ENCODE measurements at places on chromosomes 5 and 9. TPM values are rescaled to one million over a fixed set of nuclear protein-coding genes. Genes with fewer than 3 reads are reported as not detected.

DNA sequence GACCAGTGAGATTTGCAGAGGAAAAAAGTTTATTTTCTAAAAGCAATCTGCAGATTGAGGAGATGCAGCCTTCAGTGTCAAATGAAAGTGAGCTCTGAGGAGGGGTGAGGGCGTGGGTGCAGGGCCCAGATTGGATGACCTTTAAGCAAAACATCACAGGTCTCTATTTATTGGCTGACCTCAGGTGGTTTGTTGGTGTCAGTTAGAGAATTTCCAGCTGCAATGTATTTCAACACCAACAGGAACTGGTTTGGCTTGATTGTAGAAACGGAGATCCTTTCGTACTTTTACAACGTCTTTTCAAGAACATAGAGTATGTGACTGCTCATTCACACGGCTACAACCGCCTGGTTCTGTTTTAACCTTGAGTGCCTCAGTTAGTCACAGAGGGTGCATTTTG is 1069.1 kb downstream of the EFNA5 start:
- DNase-seq: no peak

FOXD4 gene
- not detected for total RNA-seq

GRCh38 chr5:171984748-171985419 is 21.6 kb downstream of the FBXW11 start:
- DNase-seq: peak; percentile 38

DNA sequence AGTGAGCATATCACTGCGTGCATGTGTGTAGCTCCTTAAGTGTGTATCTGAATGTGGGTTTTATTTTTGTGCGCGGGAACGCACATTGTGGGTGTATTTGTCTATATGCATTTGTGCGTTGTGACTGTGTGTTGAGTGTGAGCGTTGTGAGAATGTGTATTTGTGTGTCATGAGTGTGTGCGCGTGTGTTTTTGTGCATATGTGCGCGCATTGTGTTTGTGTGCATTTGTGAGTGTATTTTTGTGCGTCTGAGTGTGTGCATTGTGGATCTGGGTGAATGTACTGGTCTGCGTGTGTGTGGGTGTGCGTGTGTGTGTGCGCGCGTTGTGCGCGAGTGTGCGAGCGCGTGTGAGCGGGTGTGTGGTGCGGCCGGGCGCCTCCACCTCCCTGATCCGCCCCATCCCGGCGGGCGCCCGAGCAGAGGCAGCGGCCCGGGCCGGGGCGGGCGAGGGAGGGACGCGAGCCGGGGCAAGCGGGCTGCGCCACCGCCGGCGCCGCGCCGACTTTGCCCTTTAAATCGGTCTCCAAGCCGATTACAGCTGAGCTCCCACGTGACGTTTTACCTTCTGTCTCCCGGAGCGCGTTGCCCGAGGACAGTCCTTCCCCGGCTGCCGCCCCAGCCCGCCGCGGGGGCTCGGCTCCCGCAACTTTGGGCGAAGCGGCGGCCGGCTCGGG is at the start of gene RASGRF2:
TSS of gene RASGRF2 (plus strand) at position 596 of the 675 bp plus-strand sequence. CDS start 376 bp downstream, outside the sequence.
- peak; percentile 24 for DNase-seq

DNA sequence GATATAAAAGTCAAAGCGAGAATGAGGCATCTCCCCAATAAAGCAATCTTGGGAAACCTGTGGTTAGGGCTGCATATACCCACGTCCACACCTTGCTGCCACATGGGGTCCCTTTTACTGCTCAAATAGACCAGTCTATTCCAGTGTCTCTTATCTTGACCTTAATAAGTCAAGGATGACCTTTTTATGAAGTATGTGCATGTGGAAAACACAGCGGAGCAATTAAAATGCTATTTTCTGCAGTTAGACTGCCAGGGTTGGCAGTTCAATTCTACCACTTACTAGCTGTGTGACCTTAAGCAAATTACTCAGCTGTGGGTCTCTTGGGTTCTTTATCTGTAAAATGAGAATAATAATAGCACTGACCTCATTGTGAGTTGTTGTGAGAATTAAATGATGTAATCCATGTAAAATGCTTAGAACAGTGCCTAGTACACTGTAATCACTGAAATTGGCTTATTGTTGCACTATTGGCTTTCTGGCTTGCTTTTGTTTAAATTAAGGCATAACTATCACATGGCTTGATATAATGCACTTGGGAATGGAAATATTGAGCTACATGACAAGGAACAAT is 67.8 kb upstream of the HSPB3 start:
- DNase-seq: no peak

DNA sequence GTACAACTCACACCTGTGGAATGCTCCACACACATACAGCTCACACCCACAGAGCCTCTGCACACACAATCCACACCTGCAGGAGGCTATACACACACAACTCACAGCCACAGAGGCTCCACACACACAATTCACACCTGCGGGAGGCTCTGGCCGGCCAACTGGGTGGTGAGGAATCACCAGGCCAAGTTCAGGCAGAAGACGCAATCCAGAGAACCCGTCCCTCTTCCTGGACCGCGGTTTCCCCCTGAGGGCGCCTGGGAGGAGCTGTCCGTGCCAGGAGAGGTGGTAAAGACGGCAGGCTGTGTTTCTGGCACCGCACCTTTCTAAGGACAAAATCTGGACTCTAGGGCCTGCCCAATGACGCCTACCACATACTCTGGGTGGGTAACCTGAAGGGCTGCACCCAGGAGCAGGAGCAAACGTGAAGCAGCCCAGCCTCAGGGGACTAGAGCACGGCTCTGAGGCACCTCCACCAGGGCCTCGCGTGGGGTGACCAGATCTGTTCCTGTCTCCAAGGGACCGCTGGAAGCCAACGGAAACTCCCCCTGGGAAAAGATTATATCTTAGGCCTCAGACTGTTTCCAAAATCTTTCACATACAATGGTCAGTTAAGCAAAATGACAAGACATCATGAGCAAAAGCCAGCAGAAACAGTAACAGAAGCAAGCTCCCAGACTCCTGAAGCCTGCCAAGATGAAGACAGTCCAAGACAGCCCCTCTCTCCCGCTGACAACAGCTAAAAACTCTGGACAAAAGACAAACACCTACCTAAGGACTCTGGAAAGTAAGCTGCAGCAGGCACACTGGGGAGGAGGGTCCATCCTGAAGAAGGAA is 16.9 kb downstream of the CAMSAP1 start:
- no peak for DNase-seq

MYO10 gene
- total RNA-seq: 0.47 TPM
